CD4-positive, alpha-beta T cell treated with Interleukin-4 for 1 hour (primary cell): ENCODE measurements at places on chromosomes 7 and 10.

DNA sequence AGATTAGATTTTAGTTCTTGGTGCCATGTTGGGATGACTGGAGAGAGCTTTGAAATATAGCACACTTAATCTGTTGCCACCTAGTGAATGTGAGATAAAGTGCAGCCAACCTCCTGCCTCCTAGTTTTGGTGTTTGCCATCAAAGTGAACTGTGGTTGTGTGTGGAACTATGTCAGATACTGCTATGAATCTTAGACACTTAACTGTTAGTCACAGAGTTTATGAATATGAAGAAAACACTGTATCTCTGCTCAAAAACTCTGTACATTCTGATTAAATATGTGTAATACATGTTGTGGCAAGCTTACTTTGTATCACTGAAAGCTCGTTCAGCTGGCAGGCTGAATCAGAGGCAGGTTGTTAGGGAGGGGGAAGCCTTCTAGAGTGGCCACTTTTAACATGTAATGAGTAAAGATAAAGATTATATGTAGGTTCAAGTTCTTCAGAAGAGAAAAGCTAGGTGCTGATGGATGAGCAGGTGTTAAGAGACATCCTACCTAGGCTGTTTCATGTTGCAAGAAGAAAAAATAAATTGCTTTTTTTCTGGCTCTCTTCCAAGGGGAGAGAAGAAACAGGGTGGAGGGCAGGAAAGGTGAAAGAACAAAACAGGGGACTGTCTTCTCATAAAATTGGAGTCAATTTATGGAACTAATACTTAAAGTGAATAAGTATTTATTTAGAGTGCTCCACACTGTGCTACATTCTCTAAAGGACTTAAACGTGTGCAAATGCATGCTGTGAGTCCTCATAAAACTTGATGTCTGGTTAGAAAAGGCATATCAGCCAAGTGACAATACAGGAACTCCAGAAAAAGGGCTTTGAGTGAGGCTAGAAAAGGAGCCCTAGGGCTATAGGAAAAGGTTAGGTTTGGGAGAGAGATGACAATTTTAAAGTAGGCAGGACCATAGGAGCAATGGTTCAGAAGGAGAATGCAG, 14.1 kb upstream of the LAMB1 start:
- DNase-seq = no peak

DNA sequence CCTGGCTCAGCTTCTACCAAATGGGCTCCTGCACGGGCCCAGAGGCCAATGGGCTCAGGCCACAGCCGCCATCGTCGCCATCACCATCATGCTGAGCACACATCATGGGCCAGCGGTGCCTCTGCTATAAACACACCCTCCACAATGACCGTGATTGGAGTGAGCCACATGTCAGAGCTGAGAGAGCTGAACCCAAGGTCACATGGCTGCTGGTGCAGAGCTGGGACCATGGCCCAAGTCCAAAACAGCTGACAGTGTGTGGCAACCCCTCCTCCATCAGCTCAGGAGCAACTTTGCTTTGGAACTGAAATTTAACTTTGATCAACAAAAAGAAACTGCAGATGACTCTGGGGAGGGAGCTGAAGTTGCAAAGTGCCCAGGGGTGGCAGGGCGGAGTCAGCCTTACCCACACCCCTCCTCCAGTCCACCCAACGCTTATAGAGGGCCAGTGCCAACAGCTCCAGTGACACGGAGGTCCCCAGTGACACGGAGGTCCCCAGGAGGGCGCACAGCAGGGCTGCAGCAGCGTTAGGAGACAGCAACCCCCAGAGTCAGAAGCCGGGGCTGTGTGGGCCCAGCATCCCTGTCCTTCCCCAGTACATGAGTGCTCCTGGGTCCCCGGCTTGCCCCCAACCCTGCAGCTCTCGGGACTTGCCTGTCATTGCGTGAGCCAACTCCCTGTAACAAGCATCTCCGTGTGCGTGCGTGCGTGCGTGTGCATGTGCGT, 249.6 kb downstream of the ELFN1 start:
- DNase-seq = no peak

DNA sequence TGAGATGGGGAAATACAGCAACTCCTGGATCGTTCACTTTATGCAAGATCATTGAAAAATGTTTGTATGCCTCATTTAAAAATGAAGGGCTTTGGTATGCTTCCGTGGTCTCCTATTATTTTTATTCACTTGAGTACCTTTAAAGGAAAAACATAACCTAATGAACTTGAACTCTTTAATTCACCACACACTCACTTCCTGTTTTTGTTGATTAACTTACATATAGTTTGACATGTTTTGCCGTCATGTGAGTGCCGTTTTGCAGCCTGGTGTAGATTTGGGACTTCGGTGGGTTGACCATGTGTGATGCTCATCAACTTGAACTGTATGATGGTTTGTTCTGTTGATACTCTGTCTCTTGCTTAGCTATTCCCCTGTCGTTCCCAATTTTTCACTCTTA, 28.9 kb downstream of the CASP7 start:
- DNase-seq = no peak

DNA sequence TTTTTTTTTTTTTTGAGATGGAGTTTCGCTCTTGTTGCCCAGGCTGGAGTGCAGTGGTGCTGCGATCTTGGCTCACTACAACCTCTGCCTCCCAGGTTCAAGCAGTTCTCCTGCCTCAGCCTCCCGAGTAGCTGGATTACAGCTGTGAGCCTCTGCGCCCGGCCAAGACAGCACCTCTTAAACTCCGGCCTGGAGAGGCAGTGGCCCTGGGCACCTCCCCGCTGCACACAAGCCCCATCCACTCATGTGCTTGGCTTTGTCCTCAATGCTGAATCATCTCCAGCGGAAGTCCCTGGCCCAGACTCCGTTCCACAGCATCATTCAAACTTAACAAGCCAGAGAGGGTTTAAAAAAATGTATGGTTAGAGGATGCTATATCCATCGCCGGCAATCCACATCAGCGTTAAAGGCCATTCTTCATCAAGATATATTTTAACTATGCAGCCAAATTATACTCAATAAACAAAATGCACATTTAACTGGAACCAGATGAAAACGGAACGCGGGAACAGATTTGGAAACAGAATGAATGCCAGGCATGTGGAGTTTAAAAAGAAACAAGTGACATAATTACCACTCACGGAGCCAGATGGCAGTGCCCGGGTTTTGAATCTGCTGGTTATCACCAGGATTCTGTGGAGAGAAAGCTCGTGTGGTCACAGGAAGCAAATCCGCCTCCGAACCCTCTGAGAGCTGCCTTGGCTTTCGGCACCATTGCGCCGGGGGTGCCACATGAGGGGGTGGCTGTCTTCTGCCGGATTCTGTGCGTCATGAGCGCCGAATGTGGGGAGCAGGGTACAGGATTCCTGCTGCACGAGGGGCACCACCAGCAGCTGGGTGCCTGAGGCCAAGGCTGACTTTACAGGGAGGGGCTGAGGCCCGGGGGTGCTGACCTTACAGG, 45.6 kb upstream of the CFAP46 start:
- no peak for DNase-seq

- DNase-seq = no peak
These were observed 36.7 kb downstream of the PRF1 start for GRCh38 chr10:70565556-70566514.
